Osteoblast (primary cell): ENCODE measurements at places on chromosomes 3 and 15. TPM values are rescaled to one million over a fixed set of nuclear protein-coding genes. Genes with fewer than 3 reads are reported as not detected.

GRCh38 chr3:146817704-146818103 is 212.6 kb upstream of the PLSCR5 start:
- DNase-seq = no peak

The HYAL1 gene
- total RNA-seq = under 0.01 and 0.59 TPM in 2 replicates

GRCh38 chr3:72964633-72965032 is 32.0 kb upstream of the PPP4R2 start:
- DNase-seq = no peak

DNA sequence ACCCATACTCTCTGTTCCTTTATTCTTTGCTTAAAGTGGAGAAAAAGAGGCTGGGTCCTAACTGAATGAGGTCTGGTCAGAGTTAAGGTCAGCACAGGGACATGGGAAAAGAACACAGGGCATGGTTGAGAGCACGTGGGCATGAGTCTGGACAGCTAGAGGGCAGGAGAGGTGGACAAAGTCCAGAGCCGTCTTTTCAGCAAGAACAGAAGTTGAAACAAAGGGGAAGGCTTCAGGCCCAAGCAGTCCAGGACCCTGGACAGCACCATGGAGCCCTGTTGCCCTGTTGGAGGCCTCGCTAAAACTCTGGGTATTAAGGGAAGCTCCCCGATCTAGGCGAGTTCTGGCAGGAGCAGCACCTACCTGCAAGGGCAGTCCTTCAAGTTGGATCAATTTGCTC is 50.7 kb downstream of the XYLB start:
- DNase-seq = no peak

The SENP8 gene
- 2.4 and 2.5 TPM in 2 replicates for total RNA-seq

- DNase-seq = no peak
Measured at GRCh38 chr15:47301481-47301880, 415.8 kb upstream of the SEMA6D start.

- DNase-seq = no peak
Measured at GRCh38 chr3:46947546-46947901, 29.0 kb downstream of the CCDC12 start.

The SPINT1 gene
- total RNA-seq = 0.72 and 0.88 TPM in 2 replicates

DNA sequence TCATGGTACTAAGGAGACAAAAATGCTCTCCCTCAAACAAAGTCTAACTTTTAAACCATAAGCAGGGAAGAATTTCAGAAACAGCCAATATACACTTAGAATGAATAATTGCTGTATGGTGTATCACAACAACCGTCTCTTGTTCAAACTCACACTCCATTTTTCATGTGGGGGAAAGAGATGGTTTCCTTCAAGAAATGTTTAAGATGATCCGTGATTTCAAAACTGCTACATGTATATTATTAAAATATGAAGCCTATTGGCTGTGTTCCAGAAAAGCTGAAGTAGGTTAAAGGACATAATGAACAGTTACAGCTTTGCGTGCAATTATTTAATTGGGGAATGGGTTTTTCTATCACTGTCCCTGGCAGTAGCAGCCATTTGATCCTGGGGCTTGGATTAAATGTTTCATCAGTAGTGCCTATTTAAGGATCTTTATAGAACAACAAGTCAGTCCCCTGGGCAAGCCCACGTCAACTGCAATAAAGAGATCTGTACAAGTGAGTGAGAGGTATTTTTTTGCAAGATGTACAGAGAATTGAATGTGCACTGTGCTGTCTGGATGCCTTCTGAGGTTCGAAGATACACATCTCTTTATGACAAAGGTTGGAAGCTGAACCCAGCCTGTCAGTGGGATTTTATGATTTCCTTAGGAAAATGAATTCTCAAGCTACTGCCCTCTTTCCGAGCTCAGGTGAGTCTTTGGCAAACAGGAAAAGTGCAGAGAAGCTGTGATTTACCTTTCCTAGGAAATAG is 337.2 kb upstream of the RARB start:
- DNase-seq = no peak

The SMAD6 gene
- total RNA-seq = 28.9 and 31.8 TPM in 2 replicates

The CDHR4 gene
- under 0.01 TPM in 1 of 2 replicates, not detected in the other for total RNA-seq

The SPESP1 gene
- total RNA-seq = 2.9 TPM in 2 replicates

DNA sequence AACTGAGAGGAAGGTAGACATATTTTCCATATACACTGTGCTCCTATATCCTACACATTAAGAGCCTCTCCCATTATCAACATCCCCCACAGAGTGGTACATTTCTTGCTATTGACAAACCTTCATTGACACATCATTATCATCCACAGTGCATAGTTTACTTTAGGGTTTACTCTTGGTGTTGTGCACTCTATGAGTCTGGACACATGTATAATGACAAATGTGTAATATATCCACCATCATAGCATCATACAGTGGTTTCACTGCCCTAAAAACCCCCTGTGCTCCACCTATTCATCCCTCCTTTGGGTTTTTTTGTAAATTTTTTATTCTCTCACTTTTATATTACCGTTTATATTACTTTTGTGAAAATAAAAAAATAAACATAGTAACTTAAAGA is 22.2 kb upstream of the CLDN18 start:
- no peak for DNase-seq

- DNase-seq = no peak
Measured at GRCh38 chr15:84934942-84935729, 46.5 kb upstream of the PDE8A start.

DNA sequence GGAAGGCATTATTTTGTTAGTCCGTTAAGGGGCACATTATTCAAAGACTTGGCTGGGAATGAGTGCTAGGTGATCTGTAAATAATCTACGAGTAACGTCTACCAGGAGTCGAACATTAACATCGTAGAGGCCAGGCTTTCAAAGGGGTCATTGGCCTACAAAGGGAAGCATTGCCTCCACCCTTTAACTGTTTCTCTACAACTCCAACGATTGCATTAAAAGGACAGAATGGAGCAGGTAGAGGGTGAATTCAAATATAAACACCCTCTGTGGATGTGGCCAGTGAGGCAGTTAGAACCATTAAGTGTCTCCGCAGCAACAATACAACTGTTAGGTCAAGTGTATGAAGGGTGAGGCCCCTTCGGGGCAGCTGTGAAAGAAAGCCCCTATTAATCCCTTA is 126.0 kb upstream of the LMOD3 start:
- no peak for DNase-seq

The PLCB2 gene
- total RNA-seq = under 0.01 TPM in 2 replicates

GRCh38 chr3:100073049-100073713 is 41.1 kb downstream of the FILIP1L start:
- no peak for DNase-seq

The PIGZ gene
- 2.9 and 4.0 TPM in 2 replicates for total RNA-seq

DNA sequence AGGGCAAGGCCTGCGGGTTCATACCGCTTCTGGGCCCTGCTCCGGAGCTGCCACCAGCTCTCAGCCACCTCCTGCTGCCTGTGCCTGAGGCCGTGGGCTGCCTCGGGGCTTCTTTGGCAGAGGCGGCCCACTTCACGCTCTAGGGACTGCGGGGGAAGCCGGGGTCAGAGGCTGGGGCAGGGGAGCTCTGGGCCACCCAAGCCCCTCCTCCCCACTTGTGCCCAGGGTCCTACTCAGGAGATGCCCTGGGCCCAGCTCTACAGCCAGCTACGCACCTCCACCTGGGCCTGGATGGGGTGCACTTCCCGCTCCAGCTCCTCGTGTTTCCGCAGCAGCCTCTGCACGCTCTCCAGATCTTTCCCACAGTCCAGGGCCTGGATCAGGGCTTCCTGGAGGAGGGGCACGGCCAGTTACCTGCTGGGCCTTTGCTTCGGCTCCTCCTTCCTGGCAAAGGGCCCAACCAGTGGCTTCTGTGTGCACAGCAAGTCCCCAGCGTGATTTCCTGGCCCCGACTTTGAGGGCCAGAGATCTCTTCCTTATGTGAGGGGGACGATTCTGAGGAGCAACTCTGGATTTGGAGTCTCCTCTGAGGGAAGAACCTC is 24.0 kb downstream of the PLA2G4B start:
- DNase-seq = no peak

DNA sequence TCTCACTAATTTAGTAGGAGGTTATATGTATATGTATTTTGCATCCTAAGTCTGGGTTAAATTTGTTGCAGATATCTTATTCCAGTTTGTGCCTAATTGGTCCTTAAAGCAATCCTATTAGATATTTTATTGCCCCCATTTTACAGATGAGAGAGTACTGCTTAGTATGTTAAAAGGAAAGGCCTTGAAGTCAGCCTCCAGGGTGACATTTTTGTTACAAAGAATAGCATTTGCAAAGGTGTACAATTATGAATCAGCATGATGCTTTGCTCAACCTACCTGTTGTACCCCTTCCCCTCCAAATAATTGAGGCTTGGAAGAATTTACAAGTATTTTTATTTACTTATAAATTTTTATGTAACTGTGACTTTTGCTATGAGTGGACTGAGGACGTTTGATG is 14.0 kb downstream of the STT3B start:
- DNase-seq = no peak

The SCG5 gene
- 6.8 and 9.0 TPM in 2 replicates for total RNA-seq

DNA sequence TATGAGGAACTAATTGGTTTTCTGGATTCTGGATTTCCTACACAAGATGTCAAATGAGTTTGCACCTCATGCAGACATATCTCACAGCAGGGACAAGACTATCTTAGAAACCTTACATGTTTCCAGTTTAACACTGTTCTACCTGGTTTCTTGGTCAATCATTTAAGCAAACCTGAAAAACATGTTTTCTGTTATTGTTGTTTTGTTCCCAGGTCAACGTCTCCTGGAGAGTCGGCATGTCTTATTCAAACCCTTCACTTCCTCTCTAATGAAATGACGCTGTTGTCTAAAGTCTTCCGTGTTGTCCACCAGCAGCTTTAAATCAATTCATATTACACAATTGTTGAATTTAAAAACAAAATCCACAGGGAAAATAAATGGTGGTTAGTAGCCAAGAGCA is 150.9 kb downstream of the CNTN3 start:
- no peak for DNase-seq

DNA sequence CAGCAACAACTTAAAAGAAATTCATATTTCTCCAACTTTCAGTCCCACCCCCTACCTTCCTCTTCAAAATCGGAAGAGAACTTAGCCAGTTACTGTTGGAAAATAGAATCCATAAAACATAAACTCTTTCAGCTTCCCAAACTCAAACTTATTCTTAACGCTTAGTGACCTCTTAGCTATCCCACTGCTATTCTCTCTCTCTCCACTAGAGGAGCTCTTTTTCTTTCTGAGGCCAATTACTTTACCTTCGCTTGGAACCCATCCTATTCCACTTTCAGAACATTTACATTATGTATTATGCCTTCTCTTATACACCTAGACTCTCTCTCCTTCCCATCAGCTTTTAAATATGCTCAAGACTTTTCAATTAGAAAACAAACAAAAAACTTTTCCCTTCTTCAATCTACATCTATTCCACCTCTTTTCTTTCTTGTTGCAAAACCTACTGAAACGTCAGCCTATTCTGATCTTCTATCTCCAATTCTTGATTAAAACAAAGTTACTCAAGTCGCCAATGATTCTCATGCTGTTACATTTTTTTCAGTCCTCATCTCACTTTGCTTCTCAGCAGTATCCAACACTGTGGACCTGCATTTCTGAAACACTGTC is 13.4 kb upstream of the GHSR start:
- peak; percentile 50 for DNase-seq

DNA sequence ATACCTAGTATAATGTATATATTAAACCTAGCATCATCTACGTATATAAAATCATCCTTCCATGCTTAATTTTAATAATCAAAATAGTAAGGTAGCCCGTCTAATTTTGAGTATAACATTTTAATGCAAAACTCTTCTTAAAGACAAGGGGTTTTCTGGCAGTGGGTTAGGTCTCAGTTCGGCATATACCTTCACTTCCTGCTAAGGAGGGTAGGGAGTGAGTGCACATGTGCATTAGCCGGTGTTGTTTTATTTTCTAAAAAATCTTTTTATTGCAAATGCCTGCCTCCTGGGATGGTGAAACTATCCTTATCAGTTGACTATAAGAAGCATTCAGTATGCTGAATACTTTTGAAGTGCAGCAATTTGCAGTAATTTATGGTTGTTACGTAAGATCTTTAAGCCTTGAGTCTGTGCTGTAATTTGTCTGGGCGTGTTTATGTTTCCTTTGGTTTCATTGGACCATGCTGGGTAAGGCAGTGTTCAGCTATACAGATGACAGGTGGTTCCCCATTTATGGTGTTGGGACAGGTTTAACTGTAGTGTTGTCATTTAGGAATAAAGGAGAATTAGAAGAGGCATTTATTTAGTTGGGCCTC is 11.7 kb downstream of the ARHGEF26 start:
- no peak for DNase-seq

DNA sequence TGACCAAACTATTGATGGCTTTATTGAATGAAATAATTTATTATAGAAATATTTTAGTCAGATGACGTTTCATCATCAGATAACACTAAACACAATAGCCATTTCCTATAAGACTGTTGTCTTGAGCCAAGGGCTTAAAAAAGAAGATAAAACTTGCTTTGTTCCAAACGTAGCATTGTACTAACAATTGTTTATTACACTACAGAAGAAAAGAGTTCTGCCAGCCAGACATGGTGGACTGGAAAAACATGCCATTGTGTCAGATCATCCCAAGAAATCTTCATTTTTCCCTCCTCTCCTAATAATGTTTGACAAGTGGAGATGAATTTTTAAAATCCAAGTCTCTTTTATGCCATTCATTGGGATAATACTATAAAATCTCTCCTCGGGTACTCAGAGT is 203.3 kb downstream of the CDIN1 start:
- no peak for DNase-seq

DNA sequence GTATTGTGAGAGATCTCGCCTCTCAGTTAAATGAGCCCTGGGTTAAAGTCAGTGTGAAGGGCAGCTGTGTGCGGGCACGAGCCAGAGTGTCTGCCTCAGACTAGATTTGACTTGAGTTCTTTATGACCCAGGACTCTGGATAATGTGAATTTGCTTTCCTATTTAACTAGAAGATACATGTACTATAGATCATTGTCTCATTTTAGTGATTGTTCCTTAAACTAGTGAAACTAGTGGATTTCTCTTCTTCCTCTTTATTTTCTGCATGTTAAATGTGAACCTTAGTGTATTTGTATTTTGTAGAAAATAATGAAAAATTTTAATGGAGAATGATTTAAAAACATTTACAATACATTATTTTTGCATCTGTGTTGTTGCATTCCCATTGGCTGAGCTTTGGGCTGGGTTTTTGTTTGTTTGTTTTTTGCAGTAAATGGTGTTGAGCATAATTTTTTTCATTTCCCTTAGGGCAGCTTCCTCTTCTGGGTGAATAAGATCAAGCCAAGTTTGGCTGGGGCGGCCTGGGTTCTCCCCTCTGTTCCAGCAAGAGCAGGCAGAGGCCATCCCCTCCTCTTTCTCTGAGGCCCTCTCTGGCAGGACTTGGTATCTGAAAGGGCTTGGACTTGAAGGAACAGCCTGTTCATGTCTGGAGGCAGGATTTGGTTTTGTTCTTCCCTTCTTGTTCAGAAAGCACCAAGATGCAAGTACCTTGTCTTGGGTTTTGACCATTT is 15.0 kb downstream of the GCSAM start:
- no peak for DNase-seq

The DLL4 gene
- not detected in 2 replicates for total RNA-seq

DNA sequence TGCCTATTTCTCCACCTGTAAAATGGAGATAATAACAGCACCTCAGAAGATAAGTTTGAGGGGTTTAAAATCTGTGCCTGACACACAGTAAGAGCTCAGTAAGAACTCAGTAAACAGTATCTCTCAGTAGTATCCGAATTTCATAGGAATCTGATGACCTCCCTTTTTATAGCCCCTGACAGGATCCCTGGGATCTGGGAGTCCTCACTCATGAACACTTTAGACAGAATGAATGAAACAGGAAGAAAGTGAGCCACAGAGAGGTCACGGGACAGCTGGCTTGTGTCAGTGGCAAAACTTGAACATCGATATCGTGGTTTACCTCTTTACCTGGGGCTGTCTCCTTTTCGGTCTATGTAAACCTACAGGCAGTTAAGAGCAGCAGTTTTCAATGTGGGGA is 51.2 kb downstream of the LRTM1 start:
- DNase-seq = no peak
